ENCODE measurements at places on chromosomes 5 and 9.

- DNase-seq = no peak
These were observed 537.7 kb upstream of the NMUR2 start for GRCh38 chr5:152942633-152943336.

DNA sequence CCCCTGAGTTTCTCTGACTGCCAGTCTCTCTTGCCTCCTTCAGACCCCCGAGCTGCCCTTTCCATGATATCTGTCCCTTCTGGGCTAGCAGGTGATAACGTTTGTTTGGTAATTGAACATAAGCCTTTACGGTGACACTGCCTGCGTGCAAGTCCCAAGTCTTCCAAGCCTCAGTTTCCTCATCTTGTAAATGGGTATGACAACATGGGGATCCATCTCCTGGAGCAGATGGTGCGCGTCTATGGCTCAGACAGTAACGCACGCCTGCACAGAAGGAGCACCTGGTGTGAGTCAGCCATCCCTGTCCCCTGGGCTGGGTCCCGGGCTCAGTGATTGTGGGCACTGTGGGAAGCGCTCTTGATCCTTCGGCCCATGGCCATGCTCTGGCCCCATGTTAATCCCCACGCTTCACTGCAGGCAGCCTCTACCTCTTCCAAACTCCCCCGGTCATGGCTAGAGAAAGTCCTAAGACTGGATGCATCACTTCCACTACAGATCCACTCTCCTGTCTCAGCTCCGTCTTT, 85.8 kb downstream of the DAP start:
- no peak for DNase-seq

DNA sequence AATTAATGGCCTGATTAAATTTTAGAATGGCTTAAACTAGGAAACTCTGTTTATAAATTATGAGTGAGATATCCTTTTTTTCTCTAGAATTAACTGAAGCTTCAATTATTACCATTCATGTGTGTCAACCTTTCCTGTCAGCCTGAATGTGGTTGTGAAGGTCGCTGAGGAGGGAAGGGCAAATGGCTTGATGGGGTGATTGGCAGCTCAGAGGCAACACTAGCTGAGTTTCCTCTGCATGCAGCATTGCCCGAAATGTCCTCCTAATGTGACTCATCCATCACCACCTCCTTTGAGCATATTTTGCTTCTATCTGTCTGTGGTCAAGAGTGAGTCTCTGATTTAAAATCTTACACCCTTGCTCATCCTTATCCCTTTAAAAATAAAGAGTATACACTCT, 281.9 kb downstream of the TENT4A start:
- no peak for DNase-seq

- DNase-seq = no peak
These were observed 6.9 kb downstream of the PIP5K1B start for GRCh38 chr9:68711932-68712331.
